Stimulated activated CD4-positive, alpha-beta T cell treated with anti-CD3 and anti-CD28 coated beads, Interleukin-1b, Interleukin-23, amount 100 ng/mL, for 1 hour (primary cell): ENCODE measurements at places on chromosomes 11 and 22.

DNA sequence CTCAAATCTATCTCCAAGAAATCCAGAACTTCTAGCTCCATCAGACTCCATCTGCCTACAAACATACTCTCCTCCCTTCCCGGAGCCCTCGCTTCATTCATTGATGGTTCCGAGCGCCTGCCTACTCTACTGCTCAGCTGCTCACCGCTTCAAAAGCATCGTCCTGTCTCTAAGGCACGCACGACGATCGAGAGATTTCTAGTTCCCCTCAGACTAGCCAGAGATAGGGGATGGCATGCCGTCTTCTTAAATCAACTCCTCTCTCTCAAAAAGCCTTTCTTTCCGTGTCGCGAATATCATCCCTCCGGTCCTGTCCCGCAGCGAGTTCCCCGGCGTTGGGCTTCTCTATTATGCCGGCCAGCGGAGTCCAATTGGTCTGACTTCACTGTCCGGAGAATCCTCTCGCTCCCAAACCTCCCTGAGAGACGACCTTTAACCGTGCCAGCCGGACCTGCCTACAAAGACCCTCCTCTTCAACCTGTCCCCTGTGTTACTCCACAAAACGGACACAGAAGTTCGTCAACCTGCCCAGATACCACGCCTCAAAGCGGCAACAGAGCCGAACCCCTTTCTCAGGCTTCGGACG, 592 bp downstream of the EEF1G start:
- DNase-seq, result no peak

DNA sequence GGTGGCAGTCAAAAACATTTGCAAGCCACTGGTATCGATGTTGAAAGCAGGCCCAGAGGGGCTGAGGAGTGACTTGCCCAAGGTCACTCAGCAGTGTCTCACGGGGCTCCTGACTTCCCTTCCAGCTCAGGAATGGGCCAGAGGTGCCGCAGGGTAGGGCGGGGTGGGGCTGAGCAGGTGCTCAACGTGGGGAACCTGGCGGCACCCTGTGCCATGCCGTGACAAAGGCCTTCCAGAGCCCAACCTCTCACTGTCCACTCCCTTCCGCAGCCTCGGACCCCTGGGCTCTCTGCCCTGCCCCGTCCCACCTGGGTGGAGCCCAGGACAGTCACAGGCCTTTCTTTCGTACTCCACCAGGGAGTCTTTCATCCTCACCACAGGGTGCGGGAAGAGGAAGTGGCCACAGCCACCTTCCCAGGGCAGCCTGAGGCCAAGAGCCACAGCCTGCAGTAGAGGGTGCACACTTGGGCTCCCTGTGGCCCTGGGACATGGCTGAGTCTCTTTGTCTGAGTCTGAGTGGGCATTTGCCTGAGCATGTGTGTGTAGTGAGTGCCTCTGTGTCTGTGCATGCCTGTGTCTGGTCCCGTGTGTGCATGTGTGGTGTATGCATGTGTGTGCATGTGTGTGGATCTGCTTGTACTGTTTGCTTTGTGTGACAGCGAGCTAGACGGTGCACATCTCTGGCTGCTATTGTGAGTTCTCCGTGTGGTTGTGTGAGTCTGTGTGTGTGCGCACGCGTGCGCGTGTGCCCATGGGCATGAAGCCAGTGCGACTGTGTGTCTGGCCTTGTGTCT, 6.0 kb upstream of the LIF start:
- DNase-seq, result no peak

DNA sequence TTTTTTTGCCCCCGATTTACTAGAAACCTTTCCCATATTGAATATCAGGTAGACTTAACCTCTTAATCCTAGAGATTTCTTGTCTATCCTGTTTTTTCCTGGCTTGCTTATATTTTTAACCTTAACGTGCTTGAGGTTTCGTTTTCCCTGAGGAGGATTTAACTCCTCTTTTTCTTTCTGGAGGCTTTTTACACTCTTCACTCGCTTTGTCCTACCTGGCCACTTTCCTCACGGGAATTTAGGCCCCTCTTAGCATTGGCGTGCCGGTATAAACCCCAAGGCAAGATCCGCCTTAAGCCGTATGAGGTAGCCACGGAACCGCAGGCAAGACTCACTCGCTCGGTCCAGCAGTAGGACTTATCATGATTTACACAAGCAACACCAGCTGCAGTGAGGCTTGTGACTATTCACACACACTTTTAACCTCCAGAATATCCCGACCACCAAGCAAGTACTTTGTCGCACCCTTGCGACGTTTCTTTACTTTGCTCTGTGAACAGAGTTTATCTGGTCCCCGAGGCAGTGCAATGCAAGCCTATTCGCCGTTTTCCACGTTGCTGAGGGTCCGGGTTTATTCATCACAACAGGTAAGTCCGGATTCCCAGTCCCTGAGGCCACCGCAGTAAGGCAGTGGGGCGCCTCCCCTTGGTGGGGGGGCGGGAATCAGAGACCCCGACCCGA, 20.6 kb upstream of the ALDH3B2 start:
- no peak for DNase-seq

- peak; percentile 62 for DNase-seq
Observed at GRCh38 chr11:65112546-65113360, 1.1 kb downstream of the TM7SF2 start.

DNA sequence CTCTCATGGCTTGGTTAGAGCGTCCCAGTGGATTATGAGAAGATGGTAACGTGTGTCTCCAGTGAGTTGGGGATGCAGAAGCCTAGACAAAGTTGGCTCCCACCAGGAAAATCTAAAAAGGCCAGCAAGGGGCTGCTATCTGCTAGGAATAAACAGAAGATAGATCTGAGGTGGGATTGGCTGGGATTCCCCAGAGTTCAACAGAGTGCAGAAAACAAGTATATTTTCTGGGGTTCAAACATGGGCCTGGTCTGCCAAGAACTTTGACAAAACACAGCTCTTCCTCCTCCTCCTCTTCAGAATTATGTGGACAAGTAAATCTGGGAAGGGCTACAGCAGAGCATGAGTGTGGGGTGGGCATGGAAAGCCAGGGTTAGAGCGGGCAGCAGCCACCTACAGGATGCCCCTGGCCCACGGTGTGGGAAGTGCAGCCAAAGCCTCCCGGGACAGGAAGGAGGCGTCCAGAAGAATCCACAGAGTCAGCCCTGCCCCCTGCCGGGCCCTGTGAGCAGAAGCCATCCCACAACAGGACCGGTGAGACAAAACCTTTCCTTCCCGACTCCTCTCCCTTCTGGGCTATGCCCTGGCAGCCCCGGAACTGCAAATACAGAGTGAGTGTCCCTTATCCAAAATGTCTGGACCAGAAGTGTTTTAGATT, 67.1 kb downstream of the CD82 start:
- no peak for DNase-seq

GRCh38 chr22:45612451-45612901, 59.2 kb upstream of the ATXN10 start:
- DNase-seq, result no peak

DNA sequence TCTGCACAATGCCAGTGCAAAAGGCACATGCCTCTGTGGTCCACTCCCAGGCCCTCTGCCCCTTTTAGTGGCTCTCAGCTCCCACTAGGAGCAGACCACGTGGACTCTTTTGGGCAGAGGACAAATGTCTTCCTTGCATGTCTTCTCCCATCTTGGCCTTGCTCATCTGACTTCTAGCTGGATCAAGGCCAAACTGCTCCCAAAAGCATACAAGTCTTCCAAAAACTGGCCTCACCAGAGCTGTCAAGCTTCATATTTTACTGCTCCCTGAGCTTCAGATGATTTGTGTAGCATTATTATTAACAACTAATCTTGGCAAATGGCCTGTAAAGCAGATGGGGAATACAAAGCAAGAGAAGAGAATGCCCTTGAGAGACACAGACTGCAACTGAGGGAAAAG, 6.9 kb downstream of the SMPD1 start:
- DNase-seq, result no peak

- DNase-seq, result no peak
Observed at GRCh38 chr22:39524753-39525657, 4.6 kb downstream of the ATF4 start.

DNA sequence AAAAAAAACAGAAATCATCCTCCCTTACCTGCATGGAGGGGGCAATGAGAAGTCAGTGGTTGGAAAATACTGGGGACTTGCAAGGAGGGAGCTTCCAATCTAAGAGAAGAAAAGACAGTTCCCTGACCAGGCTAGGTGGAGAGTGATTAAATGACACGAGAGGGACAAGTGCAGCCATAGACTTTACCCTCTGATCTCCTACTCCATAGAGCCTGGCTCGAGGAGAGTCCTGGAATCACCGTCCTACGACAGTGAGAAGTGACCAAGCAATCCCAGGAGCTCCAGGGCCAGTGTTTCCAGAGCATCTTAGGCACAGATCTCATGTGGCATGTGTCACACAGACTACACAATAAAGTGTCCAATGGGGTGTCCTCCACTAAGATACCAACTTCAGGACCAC, 25.7 kb downstream of the MYH9 start:
- DNase-seq, result no peak

DNA sequence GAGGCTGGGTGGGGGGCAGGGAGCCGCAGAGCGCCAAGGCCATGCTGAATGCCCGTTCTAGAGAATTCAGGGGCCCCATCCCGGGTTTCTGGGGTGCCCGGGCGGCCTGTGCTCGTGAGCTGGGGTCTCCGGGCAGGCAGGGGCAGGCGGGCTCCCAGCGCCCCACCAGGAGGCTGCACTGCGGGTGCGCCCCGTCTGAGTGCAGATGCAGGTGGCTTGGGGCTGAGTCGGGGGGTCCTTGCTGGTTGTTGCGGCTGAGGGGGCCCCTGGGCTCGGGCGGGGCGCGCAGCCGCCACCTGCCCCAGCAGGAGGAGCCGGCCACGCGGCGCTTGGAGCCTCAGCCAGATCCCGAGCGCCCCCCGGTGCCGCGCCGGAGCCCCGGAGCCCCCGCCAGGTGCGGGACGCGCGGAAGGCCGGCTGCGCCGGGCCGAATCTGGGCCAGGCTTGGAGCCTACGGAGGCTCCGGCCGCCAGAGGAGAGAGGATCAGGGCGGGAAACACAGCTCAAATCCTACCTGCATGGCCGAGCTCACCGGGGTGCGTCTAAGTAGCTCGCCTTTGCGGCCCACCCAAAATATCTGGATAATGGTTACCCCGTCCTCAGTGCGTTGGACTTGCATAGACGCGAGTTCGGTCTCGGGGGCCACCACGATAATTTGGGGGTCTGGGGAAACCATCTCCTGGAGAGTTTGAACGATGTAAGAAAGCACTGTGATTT, 590 bp upstream of the IGF2 start:
- no peak for DNase-seq

- DNase-seq, result no peak
Observed at GRCh38 chr11:118636569-118637290, 29.3 kb downstream of the PHLDB1 start.

- DNase-seq, result no peak
Observed at GRCh38 chr11:63699896-63700295, 18.6 kb downstream of the RTN3 start.

DNA sequence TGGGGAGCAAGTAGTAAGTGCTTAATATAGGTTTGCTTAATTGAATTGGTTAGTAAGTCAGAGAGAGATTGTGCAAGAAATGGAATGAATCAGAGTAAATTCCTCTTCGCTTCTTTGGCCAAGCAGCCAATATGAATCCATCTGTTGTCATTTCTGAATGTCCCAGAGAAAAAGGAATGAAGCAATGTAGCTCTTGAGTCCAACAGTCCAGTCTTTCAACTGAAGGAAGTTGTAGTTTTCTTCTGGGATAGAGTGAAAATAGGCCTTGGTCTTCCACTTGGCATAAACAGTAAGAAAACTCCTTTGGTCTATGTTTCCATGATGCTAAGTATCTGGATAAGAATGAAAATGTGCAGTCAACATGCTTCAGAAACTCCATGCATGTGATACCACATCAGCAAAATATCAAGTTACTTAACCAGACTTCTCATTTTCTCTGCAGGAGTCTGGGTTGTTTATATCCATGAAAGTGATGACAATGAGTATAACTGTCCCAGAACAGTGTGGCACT, 1.8 kb upstream of the FIBIN start:
- no peak for DNase-seq

GRCh38 chr11:64609436-64610047, 18.5 kb downstream of the SLC22A12 start:
- no peak for DNase-seq

- DNase-seq, result no peak
Observed at GRCh38 chr11:22680628-22681027, 14.2 kb downstream of the GAS2 start.

GRCh38 chr22:46752286-46752987, 10.0 kb upstream of the TBC1D22A start:
- no peak for DNase-seq

GRCh38 chr11:88015170-88015569, 160.1 kb downstream of the RAB38 start:
- no peak for DNase-seq

DNA sequence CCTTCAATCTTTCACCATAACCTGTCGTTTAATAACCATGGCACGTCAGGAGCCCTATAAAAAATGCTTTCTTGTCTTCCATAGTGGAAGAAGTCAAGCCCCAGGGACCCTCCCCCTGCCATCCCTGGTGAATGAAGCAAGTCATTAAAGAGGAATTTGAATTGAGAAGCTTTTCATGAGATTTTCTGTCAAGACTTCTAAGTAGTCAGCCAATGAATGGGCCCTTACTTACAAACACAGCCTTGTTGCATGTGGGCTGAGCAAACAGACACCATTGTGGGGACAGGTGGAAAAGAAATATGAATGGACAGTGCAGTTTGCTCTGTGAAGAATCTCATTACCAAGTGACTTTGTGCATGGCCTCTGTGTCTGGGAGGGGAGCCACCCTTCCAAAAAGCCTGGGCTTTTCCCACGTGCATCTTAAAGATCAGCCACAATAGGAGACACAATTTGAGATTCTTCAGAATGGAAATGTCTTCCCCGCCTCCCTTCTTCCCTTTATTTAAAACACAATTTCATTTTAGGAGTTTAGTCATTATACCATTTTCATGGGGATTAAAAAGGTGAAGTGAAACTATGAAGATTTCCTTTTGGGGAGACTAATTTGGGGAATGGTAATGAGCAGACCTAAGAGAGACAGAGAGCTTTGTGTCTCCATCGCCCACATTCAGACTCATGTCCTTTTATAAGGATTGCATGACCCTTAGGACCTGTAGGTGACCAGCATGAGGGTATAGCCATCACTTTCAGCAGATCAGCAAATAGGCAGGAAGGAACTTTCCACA, 152.0 kb downstream of the LRRC4C start:
- no peak for DNase-seq

DNA sequence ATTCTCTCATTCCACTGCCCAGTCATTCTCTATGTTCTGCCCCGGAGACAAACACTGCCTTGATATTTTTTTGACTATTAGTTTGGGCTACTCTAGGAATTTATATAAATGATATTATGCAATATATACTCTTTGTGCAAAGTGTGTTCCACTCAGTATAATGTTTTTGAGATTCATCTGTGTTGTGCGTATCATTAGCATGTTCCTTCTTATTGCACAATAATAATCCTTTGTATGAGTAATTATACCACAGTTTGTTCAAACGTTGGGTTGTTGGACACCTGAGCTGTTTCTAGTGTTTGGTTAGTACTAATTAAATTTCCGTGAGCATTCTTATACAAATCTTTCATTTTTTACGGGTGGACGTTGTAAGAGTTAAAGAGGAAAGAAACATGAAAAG, 390.6 kb downstream of the GUCY1A2 start:
- DNase-seq, result no peak
